ENCODE measurements at places on chromosomes 6 and 20.
A peak's percentile ranks its signal among the peaks of the same experiment; 100 is the strongest.

DNA sequence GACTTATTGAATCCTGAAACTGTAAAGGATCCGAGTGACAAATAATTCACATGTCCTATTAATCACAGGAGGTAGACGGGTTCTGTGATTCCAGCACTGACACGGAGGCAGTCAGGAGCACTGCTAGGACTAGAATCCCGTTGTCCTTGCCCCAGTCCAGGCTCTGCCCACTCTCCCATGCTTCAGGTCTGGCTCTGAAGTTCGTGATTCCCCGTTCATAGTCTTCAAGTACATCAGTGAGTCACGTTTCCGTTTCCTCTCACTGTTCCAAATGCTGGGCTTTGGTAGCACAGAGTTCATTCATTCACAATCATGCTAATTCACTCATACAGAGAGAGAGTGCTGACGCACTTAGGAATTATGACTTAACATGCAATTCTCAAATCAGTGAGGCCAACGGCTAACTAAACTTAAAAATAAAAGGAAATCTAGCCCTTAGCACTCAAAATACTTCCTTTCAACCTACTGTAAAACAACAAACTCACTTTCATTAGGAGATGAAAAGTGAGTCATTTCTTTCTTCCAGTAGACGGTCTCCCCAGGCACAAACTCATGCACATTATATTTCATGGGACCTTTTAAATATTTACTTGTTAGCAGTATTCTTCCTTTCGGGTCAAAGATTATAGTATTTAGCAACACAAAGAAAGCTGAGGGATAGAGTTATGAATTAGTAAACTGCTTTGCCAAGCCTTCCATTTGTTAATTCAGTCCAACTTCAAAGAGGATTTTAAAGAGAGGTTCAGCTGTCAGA lies 94.0 kb upstream of the NHSL1 start:
- DNase-seq: peak; percentile 64

DNA sequence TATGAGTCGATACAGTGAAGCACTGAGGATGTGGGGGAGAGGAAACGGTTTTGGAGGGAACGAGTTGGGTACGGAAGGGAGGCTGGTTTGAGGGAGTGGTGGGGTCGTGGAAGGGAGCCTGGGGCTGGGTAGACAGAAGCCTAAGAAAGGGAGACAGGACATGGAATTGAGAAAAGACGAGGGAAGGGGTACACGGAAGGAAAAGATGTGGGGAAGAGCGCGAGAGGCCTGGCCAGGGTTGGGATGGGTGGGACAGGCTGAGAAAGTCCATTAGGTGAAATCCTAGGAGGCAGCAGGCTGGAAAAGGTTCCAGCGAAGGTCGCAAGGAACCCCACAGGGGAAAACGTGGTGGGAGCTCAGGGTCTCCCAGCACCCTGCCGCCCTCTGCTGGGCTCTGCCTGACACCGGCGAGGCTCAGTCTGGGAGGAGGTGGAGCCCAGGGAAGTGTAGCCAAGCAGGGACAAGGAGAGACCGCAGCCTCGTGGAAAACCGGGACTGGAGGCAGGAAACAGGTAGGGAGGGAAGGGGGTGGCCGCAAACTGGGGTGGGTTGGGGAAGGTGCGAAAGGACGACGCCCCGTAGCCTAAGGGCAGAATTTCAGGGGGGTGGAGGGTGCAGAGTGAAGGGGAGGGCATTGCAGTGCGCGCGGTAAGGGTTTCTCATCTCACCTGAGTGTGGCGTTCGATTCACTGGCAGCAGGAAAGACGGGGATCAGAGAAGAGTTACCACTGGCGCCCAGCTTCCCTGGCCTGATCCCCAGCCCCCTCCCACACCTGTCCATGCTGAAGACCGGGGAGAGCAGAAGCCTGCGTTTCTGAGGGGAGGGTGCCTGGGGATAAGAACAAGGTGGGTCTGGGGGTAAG lies 4.3 kb downstream of the GABBR1 start:
- DNase-seq: peak; percentile 87

DNA sequence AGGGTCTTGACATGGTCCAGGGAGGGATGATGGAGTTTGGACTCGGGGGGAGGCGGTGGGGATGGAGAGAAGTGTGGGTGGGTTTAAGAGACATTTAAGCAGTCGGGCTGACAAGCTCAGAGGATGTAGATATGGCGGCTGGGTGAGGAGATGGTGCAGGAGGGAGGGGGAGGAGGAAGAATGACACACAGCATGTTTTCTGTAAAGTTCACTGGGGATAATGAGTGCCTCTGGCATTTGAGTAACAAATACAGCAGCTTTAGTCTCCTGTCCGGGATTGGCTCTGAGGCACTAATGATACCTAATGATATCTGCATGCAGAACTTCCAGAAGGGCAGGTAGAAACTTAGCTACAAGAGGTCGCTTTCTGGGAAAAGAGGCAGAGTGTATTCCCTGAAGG lies 107.8 kb downstream of the DHX35 start:
- no peak for DNase-seq

DNA sequence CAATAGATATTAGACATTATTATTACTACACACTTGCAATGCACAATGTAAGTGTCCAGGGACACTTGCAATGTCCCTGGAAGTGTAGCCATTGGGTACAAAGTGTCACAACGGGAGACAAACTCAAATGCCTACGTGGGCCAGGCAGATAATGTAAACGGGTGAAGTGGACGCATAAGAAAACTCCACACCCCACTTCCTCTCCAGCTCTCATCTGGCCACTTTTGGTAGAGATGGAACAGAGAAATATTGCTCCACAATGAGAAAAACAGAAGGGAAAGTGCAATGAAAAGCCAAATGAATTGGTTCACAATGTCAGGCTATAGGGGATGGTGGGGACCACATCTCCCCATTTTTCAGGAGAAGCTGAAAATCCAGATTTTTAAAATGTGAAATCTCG lies 9.4 kb downstream of the SULF2 start:
- no peak for DNase-seq

- no peak for DNase-seq
These were observed 112.7 kb upstream of the TNFAIP3 start for GRCh38 chr6:137754366-137754765.

- DNase-seq: peak; percentile 43
These were observed 13.0 kb upstream of the TSHZ2 start for GRCh38 chr20:52959125-52959524.

DNA sequence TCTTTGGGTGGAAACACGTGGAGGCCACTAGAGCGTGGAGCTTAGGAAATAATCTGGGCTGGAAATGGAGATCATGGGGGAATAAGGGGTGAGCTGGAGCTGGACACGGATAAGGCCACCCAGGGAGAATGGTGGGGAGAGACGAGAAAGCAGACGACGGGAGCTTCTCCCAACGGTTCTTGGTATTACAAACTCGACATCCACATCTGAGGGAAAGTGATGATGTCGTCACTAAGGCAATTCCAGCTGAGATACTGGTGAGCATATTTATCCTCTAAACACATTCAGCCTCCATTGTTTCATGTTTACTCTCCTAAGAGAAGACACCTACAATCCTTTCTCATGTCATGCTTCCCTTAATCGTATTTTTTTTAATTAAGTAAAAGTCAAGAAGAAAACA lies 50.2 kb upstream of the SNX9 start:
- no peak for DNase-seq

GRCh38 chr6:35483893-35484645 lies 12.8 kb downstream of the TEAD3 start:
- DNase-seq: no peak

- no peak for DNase-seq
These were observed 205.6 kb downstream of the ALDH8A1 start for GRCh38 chr6:134744301-134744700.

GRCh38 chr6:122657601-122658000 lies 47.4 kb downstream of the PKIB start:
- DNase-seq: no peak

DNA sequence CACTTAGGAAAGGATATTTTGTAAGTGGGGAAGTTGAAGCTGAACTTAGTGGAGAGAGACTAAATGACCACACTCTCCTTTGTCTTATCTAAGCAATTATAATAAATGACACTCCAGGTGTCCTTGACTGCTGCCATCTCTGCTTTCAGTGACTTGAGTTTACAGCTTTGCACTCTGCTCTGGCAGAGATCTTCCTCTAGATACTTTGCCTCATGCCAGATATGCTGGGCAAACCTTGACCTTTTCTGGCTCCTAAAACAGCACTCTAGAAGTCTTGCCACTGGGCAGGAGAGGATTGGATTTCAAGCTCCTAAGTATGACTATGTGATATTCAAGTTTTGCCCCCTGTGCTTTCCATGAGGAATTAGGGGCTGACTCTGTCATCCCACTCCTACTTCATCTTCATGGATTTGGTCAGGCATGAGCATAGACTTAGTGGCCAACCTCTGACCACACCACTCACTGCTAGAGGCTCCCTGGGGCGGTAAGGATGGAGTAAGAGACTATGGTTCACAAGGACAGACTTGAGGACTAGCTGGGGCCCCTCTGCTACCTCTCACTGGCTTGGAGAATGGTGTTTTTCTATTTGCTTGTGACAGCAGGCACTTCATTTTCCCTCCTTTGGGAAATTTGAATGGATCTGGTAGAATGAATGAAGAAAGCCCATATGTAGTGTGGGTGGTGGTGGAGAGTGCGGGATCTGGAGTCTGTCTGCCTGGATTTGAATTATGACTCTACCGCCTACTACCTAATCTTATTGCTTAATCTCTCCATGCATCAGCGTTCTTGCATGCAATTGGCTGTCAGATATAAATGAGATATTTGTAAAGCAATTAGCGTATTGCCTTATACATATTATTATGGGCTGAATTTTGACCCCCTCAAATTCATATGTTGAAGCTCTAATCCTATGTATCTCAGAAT lies 191.4 kb downstream of the REV3L start:
- no peak for DNase-seq

GRCh38 chr6:15460110-15460727 lies 202.6 kb downstream of the DTNBP1 start:
- DNase-seq: no peak

- DNase-seq: no peak
These were observed 27.0 kb upstream of the SLA2 start for GRCh38 chr20:36672991-36673390.

DNA sequence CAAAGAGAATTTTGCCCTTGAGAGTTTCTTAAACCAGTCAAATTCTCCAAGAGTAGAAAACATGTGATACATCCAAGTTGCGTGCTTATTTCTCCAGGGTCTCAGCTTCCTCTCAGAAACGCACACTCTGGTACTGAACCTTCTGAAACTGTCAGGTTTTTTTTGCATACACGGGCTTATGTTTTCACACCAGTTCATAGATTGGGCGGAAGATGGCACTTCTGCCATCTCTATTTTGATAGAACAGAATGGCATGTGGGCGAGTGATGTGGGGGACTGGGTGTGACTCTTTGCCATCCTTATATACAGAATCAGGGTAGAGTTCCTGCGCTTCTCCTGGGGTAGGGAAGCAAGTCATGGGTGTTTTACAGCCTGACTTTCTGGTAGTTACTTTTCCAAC lies 56.4 kb downstream of the ADTRP start:
- no peak for DNase-seq

GRCh38 chr6:160247457-160247883 lies 11.2 kb downstream of the SLC22A2 start:
- DNase-seq: peak; percentile 44

DNA sequence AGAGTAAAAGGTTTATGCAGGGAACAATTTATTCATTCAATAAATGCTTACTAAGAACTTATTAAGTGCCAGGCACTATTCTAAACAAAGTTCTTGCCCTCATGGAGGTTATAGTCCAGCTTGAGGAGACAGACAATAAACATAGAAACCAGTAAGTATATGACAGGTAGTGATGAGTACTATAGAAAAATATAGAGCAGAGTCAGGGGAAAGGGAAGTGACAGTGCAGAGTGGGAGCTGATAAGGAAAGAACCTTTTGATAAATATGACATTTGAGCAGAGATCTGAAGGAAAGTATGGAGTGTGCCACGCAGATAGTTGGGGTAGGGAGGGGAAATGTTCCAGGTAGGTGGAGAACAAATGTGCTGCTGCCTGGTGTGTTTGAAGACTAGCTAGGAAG lies 12.1 kb downstream of the ACSS2 start:
- no peak for DNase-seq

DNA sequence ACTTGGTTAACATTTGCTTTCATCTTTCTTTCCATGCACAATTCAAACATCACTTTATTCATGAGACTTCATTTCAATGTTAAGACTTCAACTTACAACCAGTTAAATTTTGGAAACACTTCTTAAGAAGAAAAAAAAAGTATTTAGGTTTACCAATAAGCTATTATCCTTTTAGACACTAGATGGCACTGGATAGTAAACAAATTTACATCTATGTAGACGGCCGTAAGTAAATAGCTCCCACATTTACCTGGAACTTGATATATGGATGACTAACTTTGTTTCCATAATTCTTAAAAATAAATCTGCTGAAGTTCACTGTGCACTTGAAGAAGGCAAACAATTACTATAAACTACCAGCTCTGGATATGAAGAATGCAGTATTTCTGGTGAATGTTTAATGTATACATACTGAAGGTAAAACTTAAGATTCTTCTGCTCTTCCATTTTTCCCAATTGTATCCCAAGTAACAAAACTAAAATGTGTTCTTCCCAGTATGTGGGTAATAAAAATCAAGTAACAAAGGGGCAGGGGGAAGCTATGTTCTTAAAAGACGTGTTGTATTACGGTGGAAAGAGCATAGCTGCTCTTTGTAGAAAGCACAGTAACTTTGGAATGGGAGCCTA lies 130.6 kb upstream of the C6orf118 start:
- DNase-seq: no peak

DNA sequence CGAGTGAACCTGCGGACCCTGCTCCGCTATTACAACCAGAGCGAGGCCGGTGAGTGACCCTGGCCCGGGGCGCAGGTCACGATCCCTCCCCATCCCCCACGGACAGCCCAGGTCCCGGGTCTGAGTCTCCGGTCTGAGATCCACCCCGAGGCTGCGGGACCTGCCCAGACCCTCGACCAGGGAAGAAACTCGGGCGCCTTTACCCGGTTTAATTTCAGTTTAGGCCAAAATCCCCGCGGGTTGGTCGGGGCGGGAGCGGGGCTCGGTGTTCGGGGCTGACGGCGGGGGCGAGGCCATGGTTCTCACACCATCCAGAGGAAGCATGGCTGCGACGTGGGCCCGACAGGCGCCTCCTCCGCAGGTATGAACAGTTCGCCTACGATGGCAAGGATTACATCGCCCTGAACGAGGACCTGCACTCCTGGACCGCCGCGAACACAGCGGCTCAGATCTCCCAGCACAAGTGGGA lies 46.9 kb upstream of the TRIM26 start:
- peak; percentile 24 for DNase-seq

DNA sequence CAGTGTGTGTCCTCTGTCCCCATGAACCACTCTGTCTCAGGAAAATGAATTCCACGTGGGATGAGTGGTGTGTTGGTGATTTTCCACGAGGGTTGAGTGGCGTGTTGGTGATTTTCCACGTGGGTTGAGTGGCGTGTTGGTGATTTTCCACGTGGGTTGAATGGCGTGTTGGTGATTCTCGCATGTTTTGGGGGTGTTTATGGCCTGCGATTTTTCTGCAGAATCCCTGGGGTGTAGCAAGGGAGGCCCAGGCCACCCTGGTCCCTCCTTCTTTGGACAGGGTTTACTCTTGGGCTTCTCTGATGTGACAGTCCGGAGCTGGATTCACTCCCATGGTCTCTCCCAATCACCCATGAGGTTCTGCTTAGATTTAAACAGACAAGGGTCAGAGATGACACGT lies 90.6 kb upstream of the FRMD1 start:
- no peak for DNase-seq

- DNase-seq: no peak
These were observed 11.2 kb downstream of the TAF4 start for GRCh38 chr20:62054451-62054953.

All from right hindlimb (tissue), 1 donor.